CD14-positive monocyte (primary cell): ENCODE measurements at places on chromosomes 4 and X.

DNA sequence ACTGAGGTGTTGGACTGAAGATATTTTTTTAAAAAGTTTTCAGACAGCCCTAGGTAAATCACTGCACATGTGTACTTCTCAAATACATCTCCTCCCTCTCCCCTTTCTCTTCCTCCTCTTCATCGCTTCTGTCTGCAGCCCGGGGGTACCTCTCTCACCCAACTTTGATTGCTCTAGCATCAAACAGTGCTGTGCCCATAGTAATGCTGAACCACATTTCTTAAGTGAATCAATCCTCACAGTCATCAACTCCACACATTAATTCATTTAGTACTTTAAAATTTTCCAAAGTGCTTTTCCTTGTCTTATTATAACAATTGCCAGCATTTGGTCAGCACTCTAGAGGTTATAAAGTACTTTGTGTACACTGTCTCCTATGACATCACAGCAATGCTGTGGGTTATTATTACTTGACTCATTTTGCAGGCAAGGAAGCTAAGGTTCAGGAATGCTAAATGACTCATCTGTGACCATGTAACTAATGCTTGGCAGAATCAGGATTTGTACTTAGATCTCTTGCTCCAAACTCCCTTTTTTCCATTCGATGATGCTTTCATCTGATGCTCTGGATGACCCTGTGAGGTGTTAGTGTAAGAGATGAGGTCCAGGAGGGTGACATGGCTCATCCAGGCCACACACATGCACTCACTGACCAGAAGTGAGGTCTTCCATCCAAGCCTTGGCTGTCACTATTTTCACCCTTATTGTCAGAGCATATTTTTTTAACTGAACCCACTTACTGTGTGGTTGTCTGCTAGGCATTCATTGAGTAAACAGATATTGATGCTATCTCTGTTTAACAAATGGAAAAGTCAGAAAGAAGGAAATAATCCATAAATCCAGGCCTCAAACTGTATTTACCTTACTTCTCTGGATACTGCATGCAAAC lies 58.8 kb downstream of the RHOH start:
- no peak overlapping the region for H3K27ac ChIP-seq
- H3K27me3 ChIP-seq, result no peaks in the 10 kb centered on the region
- H3K4me1 ChIP-seq, result peaks cover 16% of the 10 kb centered on the region
- no peak overlapping the region for H3K4me3 ChIP-seq
- DNase-seq, result peak; percentile 36

DNA sequence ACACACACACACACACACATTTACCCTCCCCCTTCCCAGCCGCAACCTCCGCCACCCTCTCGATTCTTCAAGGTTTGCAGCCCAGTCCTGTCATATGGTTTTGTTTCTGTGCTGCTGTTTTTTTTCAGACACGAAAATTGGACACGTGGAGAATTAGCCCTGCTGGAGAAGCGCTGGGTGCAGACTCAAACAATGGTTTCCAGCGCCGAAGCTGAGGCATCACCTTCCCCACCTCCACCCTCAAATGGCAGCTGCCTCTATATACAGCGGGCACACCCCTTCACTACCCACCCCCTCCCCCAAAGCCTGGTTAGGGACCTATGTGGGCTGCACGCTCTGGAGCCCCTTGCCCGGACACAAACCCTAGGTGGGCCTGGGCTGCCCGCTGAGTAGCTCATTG lies 87.9 kb downstream of the BCOR start:
- no peak overlapping the region for H3K27ac ChIP-seq
- peaks cover 78% of the 10 kb centered on the region for H3K27me3 ChIP-seq

DNA sequence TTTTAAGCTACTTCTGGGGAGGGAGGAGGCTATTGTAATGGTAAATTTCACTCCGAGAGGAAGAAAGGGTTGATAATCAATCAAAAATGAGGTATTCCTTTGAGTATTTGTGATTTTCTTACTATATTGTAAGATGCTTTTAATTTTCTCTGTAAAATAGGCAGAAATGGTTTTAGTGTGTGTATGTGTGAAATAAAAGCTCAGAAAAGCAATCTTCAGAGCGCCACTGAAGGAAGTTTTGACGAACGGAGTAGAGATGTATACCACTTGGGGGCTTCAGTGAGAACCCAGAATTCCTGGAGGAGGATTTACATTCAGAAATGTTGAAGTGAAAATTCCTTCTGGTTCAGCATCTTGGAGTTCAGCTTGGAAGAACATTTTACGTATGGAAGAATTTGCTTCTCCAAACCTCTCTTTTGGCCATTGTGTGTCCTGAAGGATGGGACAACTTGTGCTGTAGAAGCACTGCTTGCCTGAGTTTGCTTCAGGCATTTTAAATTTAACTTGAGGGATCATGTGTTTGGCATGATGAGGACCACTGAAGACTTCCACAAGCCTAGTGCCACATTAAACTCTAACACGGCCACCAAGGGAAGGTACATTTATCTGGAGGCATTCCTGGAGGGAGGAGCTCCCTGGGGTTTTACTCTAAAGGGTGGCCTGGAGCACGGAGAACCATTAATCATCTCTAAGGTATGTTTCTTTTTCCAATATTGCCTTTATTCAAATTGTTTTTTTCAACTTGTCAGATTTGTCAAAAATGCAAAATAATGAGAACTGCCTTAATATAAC lies 695 bp downstream of the SHROOM3 start:
- no peak overlapping the region for H3K27ac ChIP-seq
- no peaks in the 10 kb centered on the region for H3K4me1 ChIP-seq
- DNase-seq, result no peak
- H3K4me3 ChIP-seq, result no peak overlapping the region

- H3K4me1 ChIP-seq, result no peaks in the 10 kb centered on the region
- no peak for DNase-seq
- H3K36me3 ChIP-seq, result peaks cover 43% of the 10 kb centered on the region
- no peaks in the 10 kb centered on the region for H3K27me3 ChIP-seq
- no peak overlapping the region for H3K27ac ChIP-seq
Measured at GRCh38 chr4:88775529-88775928, 77.9 kb upstream of the NAP1L5 start.
